ENCODE measurements at places on chromosomes 4 and X.
A peak's percentile ranks its signal among the peaks of the same experiment; 100 is the strongest.

DNA sequence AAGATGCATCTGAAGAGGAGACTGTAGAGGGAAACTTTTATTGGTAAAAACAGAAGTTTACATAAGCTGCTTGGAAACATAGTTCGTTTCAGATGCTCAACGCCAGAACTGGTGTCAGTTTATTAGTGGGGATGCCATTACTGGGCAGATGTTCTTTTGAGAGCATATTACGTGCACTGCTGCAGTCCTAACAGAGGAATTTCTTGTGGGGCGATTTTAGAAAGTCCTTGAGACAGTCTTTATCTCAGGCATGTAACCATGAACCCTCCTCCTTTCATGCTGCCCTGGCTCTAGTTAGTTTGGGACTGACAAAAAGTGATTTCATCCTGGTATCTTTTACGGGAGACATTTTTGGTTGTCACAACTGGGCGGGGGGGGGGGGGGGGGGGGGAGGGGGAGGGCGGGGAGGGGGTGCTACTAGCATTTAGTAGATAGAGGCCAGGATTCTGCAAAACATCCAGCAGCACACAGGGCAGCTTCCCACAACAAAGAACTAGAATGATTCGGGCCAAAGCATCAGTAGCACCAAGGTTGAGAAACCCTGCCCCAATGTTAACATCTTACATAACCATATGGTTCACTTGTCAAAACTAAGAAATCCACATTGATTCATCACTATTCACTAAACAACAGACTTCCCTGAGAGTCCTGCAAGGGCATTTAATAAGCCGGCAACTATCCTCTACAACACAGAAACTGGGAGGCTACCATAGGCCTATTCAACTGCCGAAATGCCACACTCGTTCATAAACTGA, 118.6 kb upstream of the FTHL17 start:
- no peaks in the 10 kb centered on the region for H3K27me3 ChIP-seq
- no peaks in the 10 kb centered on the region for H3K4me1 ChIP-seq
- DNase-seq, result no peak
- no peak overlapping the region for H3K4me3 ChIP-seq
- H3K36me3 ChIP-seq, result no peaks in the 10 kb centered on the region

DNA sequence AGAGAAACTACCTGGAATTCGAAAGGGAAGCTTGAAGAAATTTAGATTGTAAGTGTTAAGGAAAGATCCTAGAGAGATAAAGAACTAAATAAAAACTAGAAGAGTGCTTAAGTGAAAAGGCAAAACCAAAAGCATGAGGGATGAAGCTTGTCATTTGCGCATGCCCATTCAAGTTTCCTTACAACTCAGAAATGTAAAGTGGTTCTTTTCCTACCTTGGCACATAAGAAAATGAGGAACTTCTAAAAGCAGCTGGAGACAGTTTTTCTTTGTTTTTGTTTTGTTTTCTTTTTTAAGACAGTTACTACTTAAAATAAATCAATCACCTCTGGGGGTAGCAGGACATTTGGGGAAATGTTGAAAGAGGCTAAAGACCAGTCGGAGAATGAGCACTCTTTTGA, 1304.4 kb upstream of the PCDH7 start:
- H3K27ac ChIP-seq, result no peak overlapping the region
- H3K4me3 ChIP-seq, result no peak overlapping the region
- no peaks in the 10 kb centered on the region for H3K4me1 ChIP-seq
- DNase-seq, result no peak

- H3K27ac ChIP-seq, result no peak overlapping the region
- no peaks in the 10 kb centered on the region for H3K4me1 ChIP-seq
- no peaks in the 10 kb centered on the region for H3K36me3 ChIP-seq
- no peak overlapping the region for H3K4me3 ChIP-seq
- DNase-seq, result no peak
Observed at GRCh38 chr4:134727696-134728095, 526.1 kb upstream of the PABPC4L start.

GRCh38 chrX:11406109-11406765, 113.0 kb downstream of the AMELX start:
- no peak overlapping the region for H3K4me3 ChIP-seq
- H3K4me1 ChIP-seq, result no peaks in the 10 kb centered on the region
- no peaks in the 10 kb centered on the region for H3K27me3 ChIP-seq
- DNase-seq, result no peak
- H3K36me3 ChIP-seq, result no peaks in the 10 kb centered on the region

GRCh38 chr4:4995103-4995907, 24.0 kb downstream of the CYTL1 start:
- no peak overlapping the region for H3K4me3 ChIP-seq
- peak; percentile 81 for DNase-seq
- no peaks in the 10 kb centered on the region for H3K36me3 ChIP-seq
- no peak overlapping the region for H3K27ac ChIP-seq

DNA sequence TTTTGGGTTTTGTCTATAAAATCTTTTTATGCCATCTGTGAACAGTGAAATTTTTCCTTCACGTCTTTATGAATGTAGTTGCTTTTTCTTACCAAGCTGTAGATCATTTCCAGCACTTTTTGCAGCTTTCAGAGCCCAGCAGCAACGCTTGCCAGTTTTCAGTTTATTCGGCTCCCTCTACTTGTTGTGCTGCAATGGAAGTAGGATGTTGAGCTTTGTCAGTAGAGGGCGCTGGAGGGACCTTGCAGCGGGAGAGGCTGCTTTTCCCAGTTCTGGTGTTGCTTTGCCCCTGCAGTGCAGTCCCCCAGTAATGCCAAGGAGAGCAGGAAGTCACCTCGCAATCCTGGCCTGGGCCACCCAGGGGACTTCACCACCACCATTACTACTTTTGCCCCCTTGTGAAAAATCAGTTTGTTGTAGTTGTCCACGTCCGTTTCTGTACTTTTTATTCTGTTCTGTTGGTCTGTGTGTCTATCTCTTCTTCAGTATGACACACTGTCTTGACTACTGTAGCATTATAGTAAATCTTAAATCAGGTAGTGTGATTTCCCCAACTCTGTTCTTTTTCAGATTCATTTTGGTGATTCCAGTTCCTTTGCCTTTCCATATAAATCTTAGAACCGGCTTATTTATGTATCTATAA, 21.8 kb downstream of the CMC4 start:
- H3K4me1 ChIP-seq, result no peaks in the 10 kb centered on the region
- H3K27me3 ChIP-seq, result no peaks in the 10 kb centered on the region
- DNase-seq, result peak; percentile 70
- no peak overlapping the region for H3K27ac ChIP-seq

- no peak overlapping the region for H3K27ac ChIP-seq
- no peaks in the 10 kb centered on the region for H3K4me1 ChIP-seq
- no peak for DNase-seq
- no peaks in the 10 kb centered on the region for H3K36me3 ChIP-seq
- H3K27me3 ChIP-seq, result no peaks in the 10 kb centered on the region
Observed at GRCh38 chrX:30943984-30944383, 54.9 kb upstream of the TAB3 start.

DNA sequence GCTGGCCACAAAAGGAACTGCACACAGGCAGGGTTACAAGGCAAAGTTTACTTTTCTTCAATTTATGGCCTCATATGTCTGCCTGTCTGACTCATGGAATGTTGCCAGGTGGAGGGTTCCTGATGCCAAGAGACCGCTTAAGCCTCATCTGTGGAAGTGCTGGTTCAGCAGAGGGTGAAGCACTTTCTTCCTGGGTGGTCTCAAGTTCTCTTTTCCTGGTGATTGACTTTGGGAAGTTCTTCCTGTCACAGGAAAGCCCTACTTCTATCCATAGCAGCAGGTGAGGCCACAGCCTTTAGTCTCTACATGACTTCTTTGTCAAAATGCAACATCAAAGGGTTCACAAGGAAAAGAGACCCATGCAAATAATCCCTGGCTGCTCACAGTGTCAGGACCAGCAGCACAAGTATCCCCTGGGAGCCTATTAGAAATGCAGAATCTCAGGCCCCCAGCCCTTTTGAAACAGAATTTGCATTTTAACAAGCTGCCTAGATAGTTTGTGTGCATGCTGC, 81.4 kb upstream of the IGFBP7 start:
- no peak overlapping the region for H3K27ac ChIP-seq
- no peaks in the 10 kb centered on the region for H3K27me3 ChIP-seq
- no peak overlapping the region for H3K4me3 ChIP-seq
- H3K4me1 ChIP-seq, result no peaks in the 10 kb centered on the region
- no peak for DNase-seq
- no peaks in the 10 kb centered on the region for H3K36me3 ChIP-seq

DNA sequence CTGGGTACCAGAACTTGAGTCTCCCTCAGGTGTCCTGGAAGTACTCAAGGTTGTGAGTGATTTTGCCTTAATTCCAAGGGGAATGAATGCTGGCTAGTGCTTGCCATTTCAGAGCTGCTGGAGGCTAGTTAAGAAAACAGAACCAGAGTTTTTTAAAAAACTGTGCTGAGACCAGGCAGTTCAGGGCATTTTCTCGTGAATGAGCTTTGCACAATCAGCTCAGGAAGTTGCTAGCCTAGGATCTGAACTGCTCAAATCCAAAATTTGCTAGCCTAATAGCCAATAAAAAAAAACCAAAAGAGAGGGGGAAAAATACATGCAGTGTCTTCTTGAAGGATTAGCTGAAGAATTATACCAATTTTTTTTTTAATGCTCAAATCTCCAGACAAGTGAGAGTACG, 292.7 kb downstream of the FBXW7 start:
- no peaks in the 10 kb centered on the region for H3K4me1 ChIP-seq
- no peak overlapping the region for H3K27ac ChIP-seq
- H3K36me3 ChIP-seq, result no peaks in the 10 kb centered on the region
- DNase-seq, result no peak
- no peak overlapping the region for H3K4me3 ChIP-seq

DNA sequence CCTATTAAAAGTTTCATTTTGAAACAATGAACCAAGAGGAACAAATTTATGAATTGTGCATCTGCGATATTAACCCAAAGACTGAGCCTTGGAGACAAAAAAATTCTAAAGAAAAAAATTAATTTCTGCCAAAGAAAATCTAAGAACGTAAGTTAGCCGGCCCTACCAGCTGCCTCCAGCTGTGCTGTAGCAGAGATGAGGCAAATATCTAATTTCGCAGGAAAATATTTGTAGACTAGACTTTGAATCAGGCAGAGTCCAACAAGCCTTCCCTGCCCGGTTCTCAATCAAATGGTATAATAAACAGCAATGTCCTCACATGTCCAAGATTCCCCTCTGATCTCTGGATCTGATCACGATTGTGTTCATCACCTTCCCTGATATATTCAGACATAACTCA, 21.2 kb upstream of the SMIM20 start:
- no peaks in the 10 kb centered on the region for H3K4me1 ChIP-seq
- DNase-seq, result peak; percentile 37
- no peaks in the 10 kb centered on the region for H3K27me3 ChIP-seq
- H3K27ac ChIP-seq, result no peak overlapping the region
- H3K4me3 ChIP-seq, result no peak overlapping the region
- no peaks in the 10 kb centered on the region for H3K36me3 ChIP-seq

DNA sequence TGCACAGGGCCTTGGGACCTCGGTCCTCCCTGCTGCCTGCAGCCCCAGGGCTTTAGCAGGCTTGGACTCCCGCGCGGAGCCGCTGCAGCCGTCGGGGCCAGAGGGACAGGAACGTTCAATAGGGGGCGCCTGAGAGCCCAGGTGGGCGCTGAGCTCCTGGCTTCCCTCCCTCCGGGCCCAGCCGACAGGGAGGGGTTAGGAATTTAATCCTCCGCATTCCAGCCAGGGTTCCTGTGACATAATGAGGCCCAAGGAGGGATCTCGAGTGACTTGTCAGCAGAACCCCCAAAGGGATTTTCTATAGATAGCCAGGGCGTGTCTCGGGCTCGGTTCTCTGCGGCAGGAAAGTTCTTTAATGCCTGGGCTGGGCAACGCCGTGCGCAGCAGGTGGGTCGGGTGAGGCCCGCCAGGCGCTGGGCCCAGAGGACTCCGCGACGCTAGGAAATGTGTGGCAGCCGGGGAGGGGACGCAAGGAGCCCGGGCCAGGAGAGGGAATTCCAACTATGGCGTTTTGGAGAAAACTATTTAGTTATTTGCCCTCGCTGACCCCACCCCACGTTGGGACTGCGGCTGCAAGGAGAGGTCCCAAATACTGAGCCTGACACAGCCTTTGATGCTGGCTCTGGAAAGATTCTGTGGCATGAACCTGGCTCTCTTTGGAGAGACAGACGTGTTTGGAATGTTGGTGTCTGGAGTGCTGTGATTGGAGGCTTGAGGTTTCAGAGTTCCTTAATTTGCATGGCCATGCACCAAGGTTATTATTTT, 285.2 kb upstream of the GATB start:
- no peaks in the 10 kb centered on the region for H3K27me3 ChIP-seq
- peak; percentile 66 for DNase-seq
- no peaks in the 10 kb centered on the region for H3K4me1 ChIP-seq
- no peak overlapping the region for H3K4me3 ChIP-seq
- no peak overlapping the region for H3K27ac ChIP-seq

GRCh38 chrX:39170464-39170863, 369.2 kb downstream of the MID1IP1 start:
- no peaks in the 10 kb centered on the region for H3K36me3 ChIP-seq
- no peak overlapping the region for H3K4me3 ChIP-seq
- no peaks in the 10 kb centered on the region for H3K27me3 ChIP-seq

DNA sequence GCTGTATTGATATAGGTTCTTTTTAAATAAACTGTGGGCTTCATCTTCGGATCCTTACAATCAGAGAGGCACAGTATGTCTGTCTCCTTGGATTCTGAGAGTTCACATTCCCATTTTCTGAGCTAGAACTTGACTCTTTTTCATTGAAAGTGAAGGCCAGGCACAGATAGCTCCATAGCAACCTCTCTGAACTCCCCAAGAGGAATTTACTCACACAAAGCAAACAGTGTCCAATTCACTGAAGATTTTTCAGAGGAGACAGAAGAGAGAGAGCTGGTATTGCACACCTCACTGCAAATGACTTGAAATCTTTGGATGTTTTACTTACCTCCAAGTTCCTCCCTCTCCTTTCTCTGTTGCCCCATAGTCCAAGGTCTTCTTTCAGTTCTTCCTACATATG, 130.9 kb upstream of the CASK start:
- H3K36me3 ChIP-seq, result no peaks in the 10 kb centered on the region
- no peak for DNase-seq
- no peak overlapping the region for H3K27ac ChIP-seq
- H3K4me1 ChIP-seq, result no peaks in the 10 kb centered on the region
- H3K27me3 ChIP-seq, result no peaks in the 10 kb centered on the region

GRCh38 chr4:79087071-79087470, 147.8 kb upstream of the PAQR3 start:
- H3K4me1 ChIP-seq, result peaks cover 14% of the 10 kb centered on the region
- H3K27ac ChIP-seq, result no peak overlapping the region
- no peak overlapping the region for H3K4me3 ChIP-seq
- H3K27me3 ChIP-seq, result no peaks in the 10 kb centered on the region
- peak; percentile 63 for DNase-seq
- no peaks in the 10 kb centered on the region for H3K36me3 ChIP-seq

DNA sequence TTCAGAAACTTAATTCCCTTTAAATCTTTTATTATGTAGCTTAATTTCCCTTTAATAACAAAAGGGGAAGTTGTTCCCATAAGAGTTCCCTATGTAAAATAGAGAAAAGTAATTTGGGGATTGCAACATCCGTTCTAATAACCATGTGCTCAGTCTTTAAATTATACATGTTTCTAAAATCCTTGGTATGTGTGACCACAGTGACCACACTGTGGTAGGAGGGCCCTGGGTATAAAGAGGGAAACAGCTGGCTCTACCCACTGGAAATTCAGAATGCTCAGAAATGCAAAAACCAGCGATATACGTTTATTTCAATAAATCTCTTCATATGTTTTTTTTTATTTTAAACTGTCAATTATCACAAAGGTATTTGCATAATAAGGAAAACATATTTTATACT, 219.1 kb downstream of the FGF13 start:
- no peaks in the 10 kb centered on the region for H3K36me3 ChIP-seq
- no peak overlapping the region for H3K27ac ChIP-seq
- no peaks in the 10 kb centered on the region for H3K4me1 ChIP-seq
- H3K4me3 ChIP-seq, result no peak overlapping the region
- no peaks in the 10 kb centered on the region for H3K27me3 ChIP-seq

GRCh38 chrX:2183193-2183725, 317.5 kb downstream of the DHRSX start:
- H3K4me3 ChIP-seq, result no peak overlapping the region
- H3K27me3 ChIP-seq, result no peaks in the 10 kb centered on the region
- DNase-seq, result no peak
- H3K27ac ChIP-seq, result no peak overlapping the region

All from testis (tissue), 5 donors.